ENCODE measurements at places on chromosomes 12 and 14. TPM values are rescaled to one million over a fixed set of nuclear protein-coding genes. Genes with fewer than 3 reads are reported as not detected.
A peak's percentile ranks its signal among the peaks of the same experiment; 100 is the strongest.

DNA sequence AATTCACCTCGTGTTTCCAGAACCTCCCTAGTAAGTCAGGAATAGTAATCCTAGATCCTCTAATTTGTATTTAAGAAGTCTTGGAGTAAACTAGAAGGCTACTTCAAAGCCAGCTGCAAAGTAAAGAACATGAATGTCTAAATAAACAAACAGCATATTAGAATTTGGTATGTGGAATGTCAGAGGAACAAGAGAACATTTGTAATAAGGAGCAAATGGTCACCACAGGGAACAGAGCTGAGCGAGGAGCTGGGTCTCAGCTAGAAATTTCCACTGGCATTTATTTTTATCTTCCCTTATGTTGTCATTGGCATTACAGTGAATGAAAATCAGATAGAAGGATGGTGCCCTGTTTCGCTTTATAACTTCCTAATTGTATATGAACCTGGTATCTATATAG, 50.2 kb downstream of the FRMD6 start:
- H3K4me3 ChIP-seq = no peak overlapping the region
- H3K27ac ChIP-seq = no peak overlapping the region
- peaks cover 43% of the 10 kb centered on the region for H3K36me3 ChIP-seq
- no peaks in the 10 kb centered on the region for H3K4me1 ChIP-seq

The AGAP2 gene
- 4.0 TPM for total RNA-seq

The LPAR5 gene
- total RNA-seq = 1.9 TPM

GRCh38 chr12:5794156-5794555, 150.9 kb downstream of the ANO2 start:
- H3K4me3 ChIP-seq = no peak overlapping the region
- no peak overlapping the region for H3K27ac ChIP-seq

The OTUB2 gene
- total RNA-seq = 0.42 TPM

DNA sequence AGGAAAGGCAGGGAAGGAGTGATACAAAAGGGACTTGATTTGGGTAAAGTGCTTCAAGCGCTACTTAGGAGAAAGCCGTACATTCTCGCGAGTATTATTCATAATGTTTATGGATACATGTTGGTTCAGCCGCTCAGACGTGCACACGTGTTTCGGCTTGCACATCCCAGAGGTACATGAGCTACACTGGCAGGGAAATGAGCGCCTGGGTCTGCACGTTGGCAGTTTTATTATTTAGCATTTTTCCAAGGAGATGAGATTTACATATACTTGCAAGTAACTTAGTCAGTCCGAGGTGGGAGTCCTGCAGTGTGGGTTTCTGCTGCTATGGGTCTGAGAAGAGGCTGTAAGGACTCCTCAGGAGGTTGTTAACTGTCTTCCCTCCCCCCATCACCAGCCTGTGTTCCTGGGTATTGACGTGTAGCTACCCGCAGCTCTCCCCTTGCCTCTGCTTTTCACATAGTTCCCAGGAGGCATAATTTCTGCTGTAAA, 1.5 kb downstream of the PRKCH start:
- H3K27me3 ChIP-seq = peaks cover 3% of the 10 kb centered on the region
- H3K4me3 ChIP-seq = peak overlapping the region; percentile 72
- DNase-seq = no peak

The FAM181A gene
- total RNA-seq = not detected

DNA sequence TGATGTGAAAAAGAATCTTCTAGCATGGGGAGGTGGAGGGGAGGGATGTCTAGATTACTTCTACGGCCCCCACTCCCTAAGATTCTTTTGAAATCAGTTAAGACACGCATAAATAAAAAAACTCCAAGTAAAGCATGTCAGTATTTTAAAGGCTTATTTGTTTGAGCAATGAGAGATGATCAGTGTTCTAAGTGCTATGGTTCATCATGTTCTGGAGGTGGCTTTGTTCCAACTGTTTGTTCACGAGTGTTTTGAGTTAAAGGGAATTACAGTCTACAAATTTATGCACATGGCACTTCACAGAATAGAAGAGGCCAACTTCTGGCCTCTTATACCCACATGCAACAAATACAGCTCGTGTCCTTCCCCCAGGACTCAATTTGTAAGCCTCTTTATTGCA, 394.9 kb downstream of the RAD51B start:
- H3K4me3 ChIP-seq = no peak overlapping the region
- no peak for DNase-seq
- peaks cover 41% of the 10 kb centered on the region for H3K4me1 ChIP-seq

The ADGRD1 gene
- total RNA-seq = 40.7 TPM
